ENCODE measurements at places on chromosomes 6 and 20. TPM values are rescaled to one million over a fixed set of nuclear protein-coding genes. Genes with fewer than 3 reads are reported as not detected.
A peak's percentile ranks its signal among the peaks of the same experiment; 100 is the strongest.

GRCh38 chr6:54097753-54098152 lies 13.5 kb upstream of the MLIP start:
- DNase-seq: no peak

DNA sequence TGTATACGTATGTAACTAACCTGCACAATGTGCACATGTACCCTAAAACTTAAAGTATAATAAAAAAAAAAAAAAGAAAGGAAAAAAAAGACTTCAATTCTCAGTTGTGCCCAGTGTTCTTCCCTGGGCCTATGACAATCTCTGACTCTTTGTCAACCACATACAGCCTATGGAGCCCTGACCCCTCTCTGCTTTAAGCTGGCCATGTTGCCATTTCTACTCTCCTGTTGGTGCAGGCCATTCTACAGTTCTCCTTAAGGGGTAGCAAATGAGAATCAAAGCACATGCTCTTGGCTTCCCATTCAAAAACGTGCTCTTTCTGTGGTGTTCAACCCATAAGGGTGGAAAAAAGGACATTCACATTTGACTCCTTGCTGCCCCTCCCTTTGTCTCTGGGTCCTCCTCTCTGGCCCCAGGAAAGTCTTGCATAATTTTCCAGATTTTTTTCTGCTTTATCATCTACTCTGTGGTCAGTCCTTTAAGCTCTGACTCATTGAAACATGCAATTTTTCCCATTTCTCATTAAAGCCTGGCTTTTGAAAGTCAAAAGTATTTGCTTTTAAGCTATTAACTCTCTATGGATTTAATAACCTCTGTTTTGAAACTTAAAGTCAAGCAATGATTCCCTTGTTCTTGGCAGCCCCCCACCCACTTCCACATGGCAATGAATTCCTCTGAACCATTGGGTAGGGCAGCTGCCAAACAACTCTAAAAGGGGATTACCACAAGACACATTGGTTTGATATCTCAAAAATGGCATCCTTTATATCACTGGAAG lies 208.6 kb upstream of the MCHR2 start:
- DNase-seq: peak; percentile 92

PPP1R11 gene
- total RNA-seq: 54.5 TPM

C20orf202 gene
- total RNA-seq: not detected

DNA sequence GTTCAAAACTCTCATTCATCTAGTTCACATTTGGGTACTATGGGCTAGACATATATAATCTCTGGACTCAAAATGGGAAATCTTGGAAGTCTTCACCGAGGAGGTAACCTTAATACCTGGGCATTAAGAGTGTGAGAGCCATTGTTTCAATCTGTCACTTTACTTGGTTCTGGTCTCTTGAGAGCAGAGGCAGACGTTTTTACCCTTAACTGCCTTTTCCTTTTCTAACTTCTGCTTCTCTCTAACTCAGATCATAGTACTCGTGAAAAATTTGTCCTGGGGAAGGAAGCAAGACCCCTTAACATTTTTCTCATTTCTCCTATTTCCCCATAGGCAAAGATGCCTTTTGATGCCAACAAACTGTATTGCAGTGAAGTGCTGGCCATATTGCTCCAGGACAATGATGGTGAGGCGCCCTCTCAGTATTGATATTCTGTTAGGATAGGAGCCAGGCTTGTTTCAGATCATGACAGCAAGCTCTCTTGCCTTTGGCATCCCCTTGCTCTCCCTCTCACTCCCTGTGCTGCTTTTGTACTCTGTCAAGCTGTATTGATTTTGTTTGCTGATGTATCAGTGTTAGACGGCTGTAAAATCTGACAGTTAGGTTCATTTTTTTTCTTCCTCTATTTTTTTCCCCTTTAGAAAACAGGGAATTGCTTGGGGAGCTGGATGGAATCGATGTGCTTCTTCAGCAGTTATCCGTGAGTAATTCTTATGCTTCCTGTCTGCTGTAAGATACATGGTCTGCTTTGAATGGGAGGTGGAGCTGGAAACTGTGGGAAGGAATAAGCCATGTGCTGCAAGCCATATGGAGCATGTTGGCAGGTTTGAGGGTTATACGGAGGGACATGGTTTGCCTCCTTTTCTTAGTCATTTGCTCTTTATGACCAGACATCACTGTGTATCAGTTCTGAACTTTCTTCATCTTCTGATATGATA lies 83.5 kb downstream of the CTNNBL1 start:
- DNase-seq: no peak

- no peak for DNase-seq
Observed at GRCh38 chr20:8587810-8588209, 455.7 kb downstream of the PLCB1 start.

GRCh38 chr20:54103067-54103761 lies 32.8 kb upstream of the BCAS1 start:
- DNase-seq: peak; percentile 41

- DNase-seq: no peak
Observed at GRCh38 chr20:23289724-23290395, 60.7 kb upstream of the NXT1 start.

GRCh38 chr6:133807501-133807900 lies 81.4 kb upstream of the TCF21 start:
- DNase-seq: no peak

RNF144B gene
- total RNA-seq: 6.3 TPM

DNA sequence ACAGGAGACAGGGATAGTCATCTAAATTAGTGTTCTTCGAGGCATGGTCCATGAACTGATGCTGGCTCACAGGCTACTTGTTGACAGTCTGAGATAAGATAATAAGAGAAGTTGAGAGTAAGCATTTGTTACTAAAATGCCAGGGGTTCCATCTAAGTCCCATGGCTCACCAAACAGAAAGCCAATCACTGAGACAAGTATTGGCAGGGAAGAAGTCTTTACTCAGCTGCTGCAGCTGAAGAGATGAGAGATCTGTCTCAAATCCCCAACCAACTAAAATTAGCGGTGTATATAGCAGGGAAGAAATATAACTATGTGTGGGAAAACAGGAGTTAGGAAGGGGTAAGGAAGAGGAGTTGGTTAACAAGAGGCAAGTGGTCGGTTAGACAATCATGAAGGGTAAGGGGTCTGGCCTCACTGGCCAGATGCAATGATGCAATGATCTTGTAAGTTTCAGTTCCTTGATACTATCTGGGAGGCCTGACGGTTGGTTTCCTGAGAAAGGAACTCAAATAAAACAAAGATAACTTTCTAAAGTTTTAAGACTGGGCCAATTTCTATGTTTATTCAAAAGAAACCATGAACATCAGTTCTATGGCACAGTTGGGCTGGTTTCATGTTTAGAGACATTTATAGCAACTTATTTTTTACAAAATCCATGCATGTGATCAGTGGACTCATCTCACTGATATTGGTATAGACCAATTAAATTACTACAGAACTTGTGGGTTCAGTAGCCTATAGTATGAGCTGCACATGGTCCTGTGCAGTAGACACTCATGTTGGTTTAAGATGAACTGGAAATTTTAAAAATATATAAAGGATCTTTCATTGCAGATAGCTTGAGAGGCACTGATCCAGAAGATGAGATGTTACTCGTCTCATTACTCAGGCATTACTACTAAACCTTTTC lies 9.9 kb upstream of the HEBP2 start:
- no peak for DNase-seq

ECT2L gene
- not detected for total RNA-seq

GRCh38 chr6:135535989-135536414 lies 38.5 kb upstream of the AHI1 start:
- peak; percentile 38 for DNase-seq

Data from epithelial cell of proximal tubule (primary cell).